ENCODE measurements at places on chromosomes 12 and 14. TPM values are rescaled to one million over a fixed set of nuclear protein-coding genes. Genes with fewer than 3 reads are reported as not detected.

Gene PKP2
- total RNA-seq = 39.3 TPM

Gene MYO1H
- not detected for total RNA-seq

Gene IAPP
- not detected for total RNA-seq

Gene BATF
- total RNA-seq = 5.7 TPM

Gene LTB4R2
- 6.1 TPM for total RNA-seq

Gene CDK2
- total RNA-seq = 28.0 TPM

Gene ASCL1
- total RNA-seq = not detected

Gene CLEC2B
- 10.1 TPM for total RNA-seq

Gene DPPA3
- total RNA-seq = not detected

Gene PPFIBP1
- 46.7 TPM for total RNA-seq

Gene RCOR1
- total RNA-seq = 28.5 TPM

Gene CBLN3
- total RNA-seq = 14.0 TPM

Gene TTLL5
- 30.1 TPM for total RNA-seq

Gene TMEM119
- total RNA-seq = 10.6 TPM

Gene MYBPC1
- 0.55 TPM for total RNA-seq

Gene TSPAN8
- 345 TPM for total RNA-seq

Gene HVCN1
- total RNA-seq = 7.1 TPM

Gene KRT71
- not detected for total RNA-seq

Gene NPFF
- total RNA-seq = not detected

Gene ZDHHC22
- total RNA-seq = 0.09 TPM

Data from mucosa of gallbladder (tissue), 1 donor.